ENCODE measurements at places on chromosomes 5 and 9.

GRCh38 chr5:124919076-124919475, 172.6 kb upstream of the ZNF608 start:
- DNase-seq: no peak

GRCh38 chr9:135939351-135940265, 21.6 kb downstream of the UBAC1 start:
- peak; percentile 41 for DNase-seq

- no peak for DNase-seq
These were observed 405.9 kb upstream of the DAP start for GRCh38 chr5:11166923-11167322.

- no peak for DNase-seq
These were observed 52.5 kb downstream of the NR3C1 start for GRCh38 chr5:143350751-143351602.

DNA sequence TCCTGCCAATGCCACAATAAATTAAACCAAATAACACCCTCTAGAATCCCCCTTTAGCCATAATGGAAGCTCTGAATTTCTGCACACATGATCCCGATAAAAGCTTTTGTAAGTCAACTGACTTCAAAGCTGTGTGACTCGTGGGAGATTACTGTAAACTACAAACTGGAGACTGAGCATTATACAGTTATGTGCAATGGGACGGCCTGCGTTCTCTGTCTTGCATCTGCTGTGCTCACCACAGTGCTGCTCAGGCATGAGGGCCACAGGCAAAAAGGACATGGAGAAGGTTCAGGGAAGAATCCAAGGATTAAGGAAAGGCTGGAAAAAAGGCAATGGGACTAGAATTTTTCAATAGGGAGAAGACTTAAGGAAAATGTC, 184.2 kb downstream of the FANCC start:
- DNase-seq: no peak

DNA sequence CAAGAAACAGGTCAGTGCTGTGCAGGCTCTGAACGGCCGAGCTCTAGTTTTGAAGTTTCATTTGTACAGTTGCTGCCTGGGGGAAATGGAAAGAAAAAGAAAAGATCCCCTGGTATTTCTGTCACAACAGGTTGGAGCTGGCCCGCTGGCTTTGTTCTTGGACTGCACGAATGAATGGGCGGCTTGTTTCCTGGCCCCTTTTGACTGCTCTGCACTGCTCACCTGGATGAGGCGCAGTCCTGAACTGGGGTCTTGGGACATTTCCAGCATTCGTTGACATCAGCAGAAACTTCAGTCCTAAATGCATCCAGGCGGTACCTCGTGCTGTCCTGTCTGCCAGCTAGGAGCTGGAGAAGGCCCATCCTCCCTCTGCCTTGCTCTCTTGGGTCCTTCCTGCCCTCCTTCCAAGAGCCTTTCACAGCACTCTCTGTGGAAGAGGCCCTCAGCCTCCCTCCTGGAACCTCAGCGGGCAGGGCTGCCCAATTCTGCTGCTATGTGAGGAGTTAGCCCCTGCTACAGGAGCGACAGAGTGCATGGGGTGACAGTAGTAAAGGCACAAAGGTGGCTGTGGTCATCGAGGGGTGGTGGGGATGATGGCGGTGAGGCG, 189.2 kb downstream of the FSTL4 start:
- DNase-seq: no peak

DNA sequence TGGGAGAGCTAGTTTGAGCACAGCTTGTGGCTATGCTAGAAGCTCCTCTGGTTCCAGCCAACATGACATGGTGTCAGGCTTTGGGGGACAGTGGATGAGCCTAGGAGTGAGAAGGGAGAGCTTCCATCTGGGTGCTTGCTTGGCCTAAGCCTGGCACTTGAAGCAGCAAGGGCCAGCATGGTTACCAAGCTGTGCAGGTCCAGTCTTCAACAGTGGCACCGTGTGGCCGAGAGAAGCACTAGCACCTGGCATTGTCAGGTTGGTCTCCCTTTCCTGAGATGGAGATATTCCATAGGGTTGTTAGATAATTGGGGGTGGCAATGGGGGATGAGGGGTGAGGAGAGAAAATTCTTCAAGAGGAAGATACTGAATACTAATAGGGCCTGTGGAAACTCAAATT, 261.9 kb downstream of the PBX3 start:
- no peak for DNase-seq

DNA sequence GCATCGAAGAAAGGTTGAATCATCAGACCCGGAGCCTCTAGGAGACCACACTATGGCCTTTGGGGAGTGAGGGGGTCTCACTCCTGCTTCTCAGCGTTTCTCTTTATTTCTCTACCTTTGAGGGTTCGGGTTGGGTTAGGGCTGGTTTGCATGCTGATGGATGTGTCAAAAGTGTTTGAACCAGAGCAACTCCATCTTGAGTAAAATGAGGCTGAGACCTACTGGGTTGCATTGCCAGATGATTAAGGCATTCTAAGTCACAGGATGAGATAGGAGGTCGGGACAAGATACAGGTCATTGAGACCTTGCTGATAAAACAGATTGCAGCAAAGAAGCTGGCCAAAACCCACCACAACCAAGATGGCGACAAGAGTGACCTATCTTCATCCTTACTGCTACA, 44.9 kb upstream of the TCF7 start:
- DNase-seq: no peak

- no peak for DNase-seq
These were observed 129.3 kb upstream of the LPCAT1 start for GRCh38 chr5:1652873-1653697.

- DNase-seq: no peak
These were observed 54.5 kb downstream of the ABCA1 start for GRCh38 chr9:104873489-104873850.

GRCh38 chr9:70413464-70413798, 1.0 kb downstream of the KLF9 start:
- DNase-seq: no peak

GRCh38 chr5:163379298-163380155, 57.9 kb upstream of the CCNG1 start:
- no peak for DNase-seq

DNA sequence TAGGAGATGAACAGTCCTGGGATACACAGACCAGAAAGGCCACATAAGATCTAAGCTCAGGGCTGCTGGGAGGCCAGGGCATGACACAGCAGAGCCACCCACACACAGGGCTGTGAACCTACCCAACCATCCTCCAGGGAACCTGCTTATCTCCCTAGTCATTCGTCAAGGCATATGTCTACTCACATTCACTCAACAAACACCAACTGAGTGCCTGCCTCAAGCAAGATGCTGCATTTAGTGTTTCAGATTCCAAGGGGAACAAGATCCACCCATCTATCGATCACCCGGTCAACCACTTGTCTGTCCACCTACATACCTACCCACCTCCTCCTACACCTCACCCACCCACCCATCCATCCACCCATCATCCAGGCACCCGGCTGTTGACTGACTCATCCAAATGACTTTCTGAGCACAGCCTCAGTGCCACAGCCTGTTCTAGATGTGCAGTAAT, 1.9 kb downstream of the DPM2 start:
- DNase-seq: no peak

DNA sequence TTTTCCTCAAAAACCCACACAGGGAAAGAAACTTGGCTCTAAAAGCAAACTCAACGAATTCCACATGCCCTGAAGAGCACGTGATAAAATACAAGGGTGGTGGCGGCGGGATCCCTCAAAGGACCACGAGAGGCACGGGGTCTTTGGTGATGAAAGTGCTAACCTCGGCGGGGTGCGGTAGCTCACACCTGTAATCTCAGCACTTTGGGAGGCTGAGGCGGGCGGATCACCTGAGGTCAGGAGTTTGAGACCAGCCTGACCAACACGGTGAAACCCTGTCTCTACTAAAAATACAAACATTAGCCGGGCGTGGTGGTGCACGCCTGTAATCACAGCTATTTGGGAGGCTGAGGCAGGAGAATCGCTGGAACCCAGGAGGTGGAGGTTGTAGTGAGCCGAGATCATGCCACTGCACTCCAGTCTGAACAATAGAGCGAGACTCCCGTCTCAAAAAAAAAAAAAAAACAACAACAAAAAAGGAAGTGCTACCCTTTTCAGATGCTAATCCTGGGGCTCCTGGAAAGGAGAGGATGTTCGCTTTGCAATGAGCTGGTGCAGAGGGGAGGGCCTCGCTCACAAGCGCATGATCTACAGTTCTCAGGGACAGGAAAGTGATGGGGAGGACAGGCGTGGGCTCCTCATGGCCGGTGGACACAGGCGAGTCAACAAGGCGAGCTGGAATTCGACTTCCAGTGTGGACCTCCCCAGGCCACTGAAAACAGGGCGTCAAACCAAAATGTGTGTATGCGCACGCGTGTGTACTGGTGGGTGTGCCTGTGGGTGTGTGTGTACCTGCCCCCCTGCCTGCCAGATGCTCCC, 54.1 kb downstream of the USP20 start:
- peak; percentile 32 for DNase-seq

GRCh38 chr5:124729720-124730359, 16.6 kb downstream of the ZNF608 start:
- DNase-seq: no peak

DNA sequence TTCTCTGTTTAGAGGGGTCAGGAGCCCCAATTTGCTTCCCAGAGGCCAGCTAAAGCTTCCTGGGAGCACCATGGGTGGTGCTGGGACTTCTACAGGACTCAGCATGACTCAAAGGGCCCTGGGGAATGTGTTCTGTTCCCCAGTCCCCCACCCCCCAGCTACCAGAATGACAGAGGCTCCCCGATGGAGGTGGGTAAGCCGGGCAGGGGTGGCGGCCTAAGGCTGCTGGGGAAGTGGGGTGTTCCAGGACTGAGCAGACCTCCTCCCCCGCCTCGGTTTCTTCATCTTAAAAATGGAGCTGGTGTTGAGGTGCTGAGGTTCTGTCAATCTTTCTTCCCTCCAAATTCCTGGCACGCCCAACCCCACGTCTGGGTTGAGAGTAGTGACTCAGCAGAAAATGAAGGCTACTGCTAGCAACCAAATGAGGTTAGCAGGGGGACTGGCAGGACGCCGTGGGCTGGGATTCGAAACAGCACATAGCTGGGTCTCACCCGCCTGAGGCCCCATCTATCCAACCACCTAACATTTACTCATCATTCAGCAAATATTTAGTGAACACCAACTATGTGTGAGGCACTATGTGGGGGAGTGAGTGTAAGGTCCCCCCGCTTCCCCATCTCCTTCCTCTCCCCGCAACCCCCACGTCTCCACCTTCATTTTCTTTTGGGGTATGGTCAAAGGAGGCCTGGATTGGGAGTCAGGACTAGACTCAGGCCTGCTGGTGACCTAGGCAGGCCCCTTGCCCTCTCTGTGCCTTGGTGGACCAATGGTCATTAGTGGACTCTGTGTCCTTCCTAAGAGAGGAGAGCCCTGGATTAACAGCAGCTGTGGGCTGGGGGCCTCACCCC, 50.2 kb downstream of the C9orf50 start:
- DNase-seq: no peak

All from CD4-positive, alpha-beta T cell treated with Interleukin-4 for 1 hour (primary cell).